ENCODE measurements at places on chromosomes 6 and 20.

DNA sequence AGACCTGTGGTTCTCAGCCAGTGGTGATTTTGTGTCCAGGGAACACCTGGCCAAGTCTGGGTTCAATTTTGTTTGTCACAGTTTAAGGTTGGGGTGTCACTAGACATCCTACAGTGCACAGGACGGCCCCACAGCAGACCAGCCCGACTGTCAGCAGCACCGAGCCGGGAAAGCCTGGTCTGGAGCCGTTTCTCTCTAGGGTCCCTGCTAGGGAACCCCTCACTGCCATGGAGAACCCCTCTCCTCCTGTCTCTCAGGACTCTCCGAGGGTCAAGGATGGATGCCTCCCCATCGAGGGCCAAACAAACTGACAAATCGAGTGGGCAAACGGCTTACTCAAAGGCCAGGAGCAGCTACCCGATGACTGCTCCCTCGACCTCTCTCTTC is 15.8 kb upstream of the STX16 start:
- no peak for DNase-seq

GRCh38 chr6:126526547-126526946 is 186.6 kb downstream of the CENPW start:
- no peak for DNase-seq

DNA sequence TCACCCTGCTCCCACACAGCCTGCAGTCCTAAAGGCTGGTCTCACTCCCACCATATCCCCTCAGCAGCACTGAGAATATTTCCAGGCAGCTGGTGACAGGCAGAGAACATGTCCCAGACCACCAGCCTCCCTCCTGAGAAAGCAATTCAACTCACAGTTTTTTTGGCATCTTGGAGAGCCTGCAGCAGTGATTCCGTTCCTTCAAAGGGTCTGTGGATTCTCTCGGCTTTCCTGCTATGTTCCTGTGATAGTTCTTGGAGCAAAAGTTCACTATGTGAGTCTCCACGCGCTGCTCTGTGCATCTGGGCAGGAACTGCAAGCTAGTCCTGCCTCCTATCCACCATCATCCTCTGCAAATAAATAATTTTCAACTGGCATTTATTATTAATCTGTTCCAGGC is 448.3 kb upstream of the HSF2 start:
- DNase-seq = no peak

DNA sequence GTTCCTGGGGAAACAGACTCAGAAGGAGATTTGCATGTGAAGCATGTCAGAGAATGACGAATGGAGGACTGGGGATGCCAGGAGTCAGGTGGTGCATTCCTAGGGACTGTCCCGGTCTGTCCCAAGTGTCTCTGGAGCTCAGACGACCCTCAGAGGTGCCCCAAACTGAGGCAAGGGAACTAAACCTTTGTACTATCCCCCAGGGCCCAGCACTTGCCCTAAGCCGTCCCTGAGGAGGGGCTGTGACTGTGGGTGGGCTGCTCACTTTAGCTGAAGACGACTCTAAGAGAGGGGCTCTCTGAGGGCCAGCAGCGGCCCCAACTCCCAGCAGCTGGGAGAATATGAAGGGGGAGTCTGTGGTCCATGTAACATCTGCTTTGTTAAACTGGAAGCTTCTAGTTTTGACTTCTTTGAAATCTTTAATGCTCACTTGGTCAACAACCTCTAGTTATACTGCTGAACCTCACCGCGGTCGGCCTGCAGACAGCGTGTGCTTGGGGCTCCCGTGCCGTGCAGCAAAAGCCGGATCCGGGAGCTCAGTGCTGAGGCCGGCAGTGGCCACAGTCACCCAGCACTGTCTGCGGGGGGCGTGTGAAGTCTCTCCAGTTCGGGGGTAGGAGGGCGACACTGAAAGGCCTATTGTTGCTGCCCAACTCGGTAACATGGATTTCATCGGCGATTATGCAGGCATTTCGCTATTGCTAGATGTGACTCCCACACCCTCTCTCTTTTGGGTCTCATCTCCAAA is 34.2 kb downstream of the TUBB2B start:
- DNase-seq = no peak

- DNase-seq = no peak
Measured at GRCh38 chr6:4179960-4180651, 44.7 kb upstream of the ECI2 start.

GRCh38 chr6:16824845-16825685 is 63.8 kb upstream of the ATXN1 start:
- no peak for DNase-seq

GRCh38 chr6:39924283-39924682 is 10.0 kb downstream of the MOCS1 start:
- DNase-seq = no peak

- peak; percentile 60 for DNase-seq
Measured at GRCh38 chr6:32970413-32971241, 2.2 kb downstream of the BRD2 start.

- no peak for DNase-seq
Measured at GRCh38 chr6:148997865-148998264, 251.0 kb downstream of the UST start.

DNA sequence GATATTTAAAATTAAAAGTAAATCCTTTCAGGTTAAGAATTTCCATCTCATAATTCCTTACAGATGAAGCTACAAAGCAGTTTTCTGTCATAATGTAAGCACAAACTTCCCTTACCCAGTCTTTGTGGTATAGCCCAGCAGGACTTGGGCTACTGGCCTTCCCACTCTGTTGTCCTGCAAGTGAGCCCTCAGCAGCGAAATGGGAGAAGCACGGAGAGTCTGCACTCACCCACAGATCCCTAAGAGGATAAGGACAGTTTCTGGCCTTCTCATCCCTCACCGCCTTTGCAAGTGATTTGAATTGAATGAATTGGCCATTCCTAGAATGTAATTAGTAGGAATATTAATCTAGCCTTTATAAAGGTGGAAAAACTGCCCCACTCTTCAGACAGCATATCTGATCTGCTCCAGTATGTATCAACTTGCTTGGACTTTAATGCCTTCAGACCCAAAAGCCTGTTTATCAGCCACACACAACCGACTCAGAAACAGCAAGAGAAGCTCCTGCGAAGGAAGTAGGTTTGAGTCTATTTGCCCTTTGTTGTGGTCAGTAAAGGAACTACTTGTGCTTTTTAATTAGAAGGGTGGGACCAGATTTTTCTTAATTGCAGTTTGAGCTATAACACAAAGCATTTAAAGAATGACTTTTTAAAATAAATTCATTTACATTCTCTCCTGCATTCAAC is 29.9 kb upstream of the PRDM1 start:
- DNase-seq = no peak

DNA sequence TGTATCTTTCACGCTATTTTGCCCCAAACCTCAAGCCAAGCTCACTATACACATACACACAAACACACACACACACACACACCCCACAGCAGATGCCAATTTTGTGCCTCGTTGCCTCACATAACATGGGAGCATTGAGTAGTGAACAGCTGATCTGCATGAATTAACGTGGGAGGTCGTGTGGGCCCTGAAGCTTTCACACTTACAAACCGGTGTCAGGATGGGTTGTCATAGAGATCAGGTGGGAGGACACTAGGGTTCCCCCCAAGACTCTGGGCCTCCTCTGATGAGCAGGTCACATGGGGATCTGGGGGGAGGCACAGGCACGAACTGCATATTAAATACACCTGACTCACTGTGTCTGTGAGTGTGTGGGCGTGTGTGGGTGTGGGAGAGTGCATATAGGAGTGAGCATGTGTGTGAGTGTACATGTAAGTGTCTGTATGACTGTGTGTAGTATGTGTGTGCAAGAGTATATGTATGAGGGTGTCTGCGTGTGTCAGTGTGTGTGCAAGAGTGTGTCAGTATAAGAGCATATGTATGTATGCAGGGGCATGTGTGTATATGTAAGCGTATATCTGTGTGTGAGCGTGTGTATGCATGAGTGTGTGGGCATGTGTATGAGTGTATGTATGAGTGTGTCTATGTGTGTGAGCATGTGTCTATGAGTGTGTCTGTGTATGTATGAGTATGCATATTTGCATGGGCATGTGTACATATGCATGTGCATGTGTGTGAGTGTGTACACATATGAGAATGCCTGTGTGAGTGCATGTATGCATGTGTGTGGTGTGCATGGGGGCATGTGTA is 370.4 kb downstream of the PREX1 start:
- DNase-seq = no peak

DNA sequence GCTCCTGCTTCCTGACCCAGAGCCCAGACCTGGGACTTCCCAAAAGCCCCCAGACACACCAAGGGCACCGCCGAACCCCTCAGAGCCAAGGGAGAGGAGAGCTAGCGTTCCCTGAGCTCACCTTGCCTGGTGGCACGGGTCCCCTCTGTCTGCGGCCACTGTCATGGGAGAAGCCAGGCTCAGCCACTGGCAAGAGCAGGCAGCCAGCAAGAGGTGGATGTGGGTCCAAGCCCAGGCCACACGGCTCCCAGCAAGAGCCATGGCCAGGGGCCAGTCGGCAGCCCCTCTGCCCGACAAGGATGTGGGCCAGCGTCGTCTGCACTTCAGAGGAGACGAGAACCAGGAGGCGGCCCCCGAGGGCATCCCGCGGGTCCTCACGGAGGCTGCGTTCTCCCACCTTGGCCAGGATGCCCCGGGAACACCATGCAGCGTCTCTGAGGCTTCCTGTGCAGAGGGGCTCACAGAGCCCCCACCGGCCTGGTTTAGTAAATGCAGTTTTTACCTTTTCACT is 2.2 kb upstream of the PPDPF start:
- no peak for DNase-seq

DNA sequence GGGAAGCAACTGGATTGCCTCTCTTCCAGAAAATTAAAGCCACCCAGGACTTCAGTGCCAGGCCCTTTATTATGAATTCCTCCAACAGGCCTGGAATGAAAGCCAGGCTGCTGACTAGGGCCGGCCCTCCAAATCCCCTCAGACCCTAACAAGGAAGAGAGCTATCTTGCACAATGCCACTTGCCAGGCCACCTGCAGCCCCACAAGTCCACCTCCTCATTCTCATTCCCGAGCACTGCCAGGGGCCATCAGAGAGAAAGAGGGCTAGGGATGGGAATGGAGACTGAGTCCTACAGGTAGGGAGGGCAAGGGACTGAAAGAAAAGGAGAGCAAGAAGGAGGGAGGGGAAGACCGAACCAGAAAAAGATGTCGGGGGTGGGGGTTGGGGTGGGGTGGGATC is 86.5 kb downstream of the MRPL14 start:
- DNase-seq = no peak

- no peak for DNase-seq
Measured at GRCh38 chr6:106763361-106763760, 134.0 kb downstream of the QRSL1 start.

- no peak for DNase-seq
Measured at GRCh38 chr6:100506651-100507050, 41.9 kb upstream of the SIM1 start.

DNA sequence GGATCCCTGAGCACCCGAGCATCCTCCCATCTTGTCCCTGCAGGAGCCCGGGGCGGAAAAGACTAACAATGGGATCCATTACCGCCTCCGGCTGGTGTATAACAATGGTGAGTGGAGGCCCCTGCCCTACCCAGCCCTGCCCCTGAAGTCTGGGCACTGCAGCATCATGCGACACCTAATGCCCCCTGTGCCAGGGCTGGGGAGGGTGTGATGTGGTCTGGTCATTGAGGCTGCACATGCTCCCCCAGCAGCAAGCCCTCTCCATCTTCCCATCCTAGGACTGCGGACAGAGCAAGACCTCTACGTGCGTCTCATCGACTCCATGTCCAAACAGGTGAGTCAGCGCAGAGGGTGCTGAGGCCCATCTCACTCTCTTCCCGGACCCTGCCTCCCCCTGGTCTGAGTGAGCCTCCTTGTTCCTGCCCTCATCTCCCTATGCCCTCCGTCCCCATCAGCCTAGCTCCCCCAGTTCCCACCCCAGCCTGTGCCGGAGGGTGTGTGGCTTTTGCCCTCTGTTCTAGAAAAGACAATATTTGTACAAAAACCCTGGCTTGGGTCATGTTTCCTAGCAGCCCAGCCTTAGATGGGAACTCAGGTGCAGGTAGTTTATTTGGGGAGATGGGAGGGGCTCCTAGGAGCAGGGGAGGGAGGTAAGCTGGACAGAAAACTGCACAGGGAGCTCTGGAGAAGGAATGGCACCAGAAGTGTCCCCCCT is 13.5 kb downstream of the EBF4 start:
- no peak for DNase-seq

DNA sequence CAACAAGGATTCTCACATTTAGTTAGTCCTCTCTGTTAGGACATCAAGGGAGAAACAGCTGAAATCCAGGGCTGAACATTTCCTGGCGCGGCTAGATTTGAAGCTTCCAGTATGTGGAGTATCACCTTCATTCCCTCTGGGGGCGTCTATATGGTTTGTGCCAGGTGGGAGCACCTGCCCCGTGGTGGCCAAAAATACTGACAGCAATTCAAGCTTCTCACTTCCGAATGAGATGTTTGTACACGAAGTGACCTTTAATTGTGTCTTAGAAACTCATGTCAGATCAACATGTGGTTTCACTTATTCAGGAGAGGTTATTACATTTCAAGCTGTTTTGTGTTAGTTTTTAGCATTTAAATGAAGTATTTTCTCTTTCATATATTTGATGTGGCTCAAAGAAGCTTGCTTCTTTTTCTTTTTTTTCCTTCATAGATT is 67.3 kb upstream of the ZNF217 start:
- DNase-seq = no peak

DNA sequence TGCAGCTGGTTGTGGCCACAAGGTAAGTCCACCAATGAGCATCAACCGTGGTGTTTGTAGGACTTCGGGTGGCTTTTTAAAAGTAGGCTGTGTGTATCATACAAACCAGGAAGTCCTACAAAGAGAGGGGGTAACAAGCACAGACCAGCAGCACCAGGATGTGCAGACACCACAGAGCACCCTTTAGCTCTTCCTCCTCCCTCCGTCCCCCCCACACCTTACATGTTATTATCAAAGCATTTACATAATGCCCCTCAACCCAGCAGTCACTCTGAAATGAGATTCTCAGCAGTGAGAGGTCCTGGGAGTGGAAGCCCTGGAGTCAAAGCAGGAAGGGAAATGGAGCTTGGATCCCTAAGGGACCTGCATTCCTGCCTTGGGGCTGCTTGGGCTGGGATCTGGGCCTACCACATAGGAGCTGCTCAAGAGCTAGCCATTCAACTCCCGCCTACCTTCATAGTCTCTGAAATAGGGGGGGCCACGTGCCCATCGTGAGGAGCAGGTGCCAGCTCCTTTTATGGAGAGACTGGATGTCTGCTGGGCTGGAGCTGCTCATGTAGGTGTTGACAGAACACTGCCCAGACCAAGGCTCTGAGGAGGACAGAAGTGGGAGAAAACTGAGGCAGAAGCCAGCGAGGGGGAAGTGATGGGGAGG is 90.6 kb downstream of the PSMB1 start:
- DNase-seq = peak; percentile 50

DNA sequence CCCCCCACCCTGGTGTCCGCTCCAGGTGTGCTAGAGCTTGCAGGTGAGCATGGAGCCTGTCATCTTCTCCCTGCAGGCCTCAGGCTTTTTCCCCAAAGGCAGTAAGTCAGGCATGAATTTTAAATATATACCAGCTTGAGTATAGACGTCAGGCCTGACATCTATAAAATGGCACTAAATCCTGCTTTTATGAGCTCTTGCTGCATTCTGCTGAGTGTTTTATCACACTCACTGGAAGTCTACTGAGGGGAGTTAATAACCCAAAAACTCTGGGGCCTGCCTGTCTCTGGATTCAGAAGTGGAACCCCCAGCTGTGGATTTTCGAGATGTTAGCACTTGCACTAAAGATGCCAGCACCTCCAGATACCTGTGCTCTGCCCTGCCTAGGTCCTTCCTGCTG is 133.4 kb upstream of the TOP1 start:
- DNase-seq = no peak

- no peak for DNase-seq
Measured at GRCh38 chr20:57847104-57847503, 137.3 kb upstream of the PMEPA1 start.

All from NCI-H2107 (cell line).